Putamen (tissue), 1 donor: ENCODE measurements at places on chromosomes 1 and 21.
A peak's percentile ranks its signal among the peaks of the same experiment; 100 is the strongest.

GRCh38 chr1:95223110-95223509 lies 10.9 kb upstream of the RWDD3 start:
- DNase-seq = no peak

DNA sequence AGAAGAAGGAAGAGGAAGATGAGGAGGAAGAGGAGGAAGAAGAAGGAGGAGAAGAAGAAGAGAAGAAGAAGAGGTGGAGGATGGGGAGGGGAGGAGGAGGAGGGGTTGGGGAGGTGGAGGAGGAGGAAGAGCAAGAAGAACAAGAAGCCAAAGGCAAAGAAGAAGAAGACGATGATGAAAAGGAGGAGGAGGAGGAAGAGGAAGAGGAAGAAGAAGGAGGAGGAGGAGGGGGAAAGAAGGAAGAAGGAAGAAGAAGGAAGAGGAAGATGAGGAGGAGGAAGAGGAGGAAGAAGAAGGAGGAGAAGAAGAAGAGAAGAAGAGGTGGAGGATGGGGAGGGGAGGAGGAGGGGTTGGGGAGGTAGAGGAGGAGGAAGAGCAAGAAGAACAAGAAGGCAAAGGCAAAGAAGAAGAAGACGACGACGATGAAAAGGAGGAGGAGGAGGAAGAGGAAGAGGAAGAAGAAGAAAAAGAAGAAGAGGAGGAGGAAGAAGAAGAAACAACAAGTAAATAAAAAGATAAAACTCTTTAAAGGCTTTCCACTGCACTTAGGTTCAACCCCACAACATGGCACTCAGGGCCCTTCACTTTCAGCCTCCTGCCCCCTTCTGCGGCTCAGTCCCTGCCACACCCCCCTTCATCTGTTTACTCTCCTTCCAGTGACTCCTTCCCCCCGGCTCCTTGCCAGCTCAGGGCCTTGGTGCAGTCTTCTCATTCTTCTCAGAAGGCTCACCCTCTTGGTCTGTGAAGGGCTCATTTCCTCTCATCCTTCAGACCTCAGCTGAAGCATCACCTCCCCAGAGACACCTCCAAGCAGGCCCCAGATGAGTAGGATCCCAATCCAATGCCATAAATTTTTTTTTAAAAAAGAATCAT lies 114.0 kb downstream of the KCNN3 start:
- no peak for DNase-seq

- no peak for DNase-seq
These were observed 320.1 kb upstream of the FMN2 start for GRCh38 chr1:239771550-239771949.

DNA sequence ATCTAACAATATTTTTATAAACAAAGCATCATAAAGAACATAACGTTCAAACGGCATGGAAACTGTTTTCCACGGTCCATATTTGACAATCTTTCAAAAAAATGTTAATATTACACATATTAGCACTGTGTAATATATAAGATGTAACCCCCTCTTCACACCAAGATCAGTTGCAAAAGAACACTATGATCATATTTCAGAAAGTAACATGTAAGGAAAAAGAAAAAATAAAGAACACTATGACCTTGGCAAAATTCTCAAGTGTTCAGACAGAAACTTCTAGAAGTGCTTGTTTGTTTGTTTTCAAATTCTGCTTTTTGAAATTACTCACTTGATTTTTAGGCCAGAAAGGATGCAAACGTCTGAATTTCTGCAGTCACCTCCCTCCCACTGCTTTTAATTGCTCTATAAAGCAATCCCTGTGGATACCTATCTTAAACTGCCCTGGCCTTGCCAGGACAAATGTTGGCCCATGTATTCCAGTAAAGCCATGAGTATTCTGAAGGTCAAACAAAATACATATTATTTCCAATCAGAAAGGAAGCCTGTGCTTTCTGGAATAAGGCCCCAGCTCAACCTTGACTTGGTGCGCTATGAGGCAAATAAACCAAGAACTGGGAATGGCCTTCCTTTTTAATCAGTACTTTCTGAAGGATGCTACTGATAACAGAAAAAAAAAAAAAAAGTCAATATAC lies 68.6 kb downstream of the TGFBR3 start:
- no peak for DNase-seq

DNA sequence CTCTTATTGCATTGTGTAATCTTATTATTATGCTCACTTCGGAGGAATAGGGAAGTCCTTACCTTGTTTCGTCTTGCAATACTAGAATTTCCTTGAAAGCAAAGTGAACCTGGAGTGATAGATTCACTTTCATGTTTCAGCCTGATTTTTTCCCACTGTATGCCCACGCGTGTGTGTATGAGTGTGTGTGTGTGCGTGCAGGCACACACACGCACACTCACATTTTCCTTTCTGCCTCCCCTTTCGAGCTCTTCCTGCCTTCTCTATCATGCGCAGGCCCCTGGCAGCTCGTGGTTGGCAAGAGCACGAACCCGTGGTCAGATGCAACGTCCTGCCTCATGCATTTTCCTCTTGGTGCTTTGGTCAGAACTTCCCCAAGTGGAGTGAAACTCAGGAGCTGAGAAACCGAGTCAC lies at the start of gene GCSAML:
Gene GCSAML (plus strand): TSS at position 366 of the 414 bp plus-strand sequence. CDS start 58 bp downstream, outside the sequence.
- DNase-seq = no peak

- DNase-seq = no peak
These were observed 64.2 kb upstream of the RCC1 start for GRCh38 chr1:28441674-28442073.

DNA sequence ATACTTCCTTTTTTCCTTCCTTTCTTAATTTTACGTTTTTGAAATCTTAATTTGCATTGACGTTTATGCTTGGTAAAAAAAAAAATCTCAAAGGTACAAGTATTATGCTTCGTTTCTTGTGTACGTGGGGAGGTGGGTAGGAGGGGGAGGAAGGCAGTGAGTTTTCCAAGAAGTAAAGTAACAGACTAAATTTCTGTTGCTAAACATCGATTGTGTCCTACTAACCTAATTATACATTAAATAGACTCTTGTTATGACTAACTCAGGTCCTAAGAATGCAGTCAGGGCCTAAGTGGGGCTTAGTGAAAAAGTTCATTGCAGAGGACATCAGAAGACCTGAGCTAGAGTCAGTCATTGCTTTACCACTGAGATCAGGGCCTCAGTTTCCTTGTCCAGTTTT lies 17.5 kb downstream of the NEK7 start:
- DNase-seq = no peak

DNA sequence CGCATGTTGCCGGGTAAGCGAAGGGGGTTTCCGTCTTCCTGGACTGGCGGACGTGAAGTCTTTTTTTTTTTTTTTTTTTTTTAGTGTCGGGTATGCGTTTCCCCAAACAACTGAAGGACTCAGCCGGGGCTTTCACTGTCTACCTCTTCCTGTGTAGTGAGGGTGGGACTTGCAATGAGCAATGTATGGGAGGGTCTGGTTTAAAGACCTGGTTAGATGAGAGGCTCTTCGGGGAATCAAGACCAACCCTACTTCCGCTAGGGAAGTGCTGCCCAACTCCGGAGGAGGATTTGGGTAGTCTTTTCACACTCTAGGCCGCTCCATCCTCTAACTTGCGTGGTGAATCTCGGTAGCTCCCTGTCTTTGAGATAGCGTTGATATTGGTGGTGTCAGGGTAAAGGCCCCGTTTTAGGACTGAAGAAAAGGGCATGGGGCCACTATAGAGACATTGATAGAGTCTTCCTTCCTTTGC lies 754 bp downstream of the PRRC2C start:
- peak; percentile 42 for DNase-seq

GRCh38 chr1:92410706-92411105 lies 76.0 kb downstream of the GFI1 start:
- no peak for DNase-seq
